Activated gamma-delta T cell treated with Interleukin-2 at 50 U/mL for 16 hours (primary cell): ENCODE measurements at places on chromosomes 5 and 9.

- DNase-seq, result no peak
Measured at GRCh38 chr9:99109522-99109921, 4.6 kb downstream of the TGFBR1 start.

GRCh38 chr9:114606068-114606467, 5.0 kb upstream of the TMEM268 start:
- DNase-seq, result no peak

GRCh38 chr5:168947212-168947868, 353.6 kb downstream of the SLIT3 start:
- DNase-seq, result no peak

- peak; percentile 78 for DNase-seq
Measured at GRCh38 chr9:127955294-127956015, 17.8 kb upstream of the DPM2 start.

GRCh38 chr9:130396581-130396980, 48.2 kb upstream of the ASS1 start:
- no peak for DNase-seq

DNA sequence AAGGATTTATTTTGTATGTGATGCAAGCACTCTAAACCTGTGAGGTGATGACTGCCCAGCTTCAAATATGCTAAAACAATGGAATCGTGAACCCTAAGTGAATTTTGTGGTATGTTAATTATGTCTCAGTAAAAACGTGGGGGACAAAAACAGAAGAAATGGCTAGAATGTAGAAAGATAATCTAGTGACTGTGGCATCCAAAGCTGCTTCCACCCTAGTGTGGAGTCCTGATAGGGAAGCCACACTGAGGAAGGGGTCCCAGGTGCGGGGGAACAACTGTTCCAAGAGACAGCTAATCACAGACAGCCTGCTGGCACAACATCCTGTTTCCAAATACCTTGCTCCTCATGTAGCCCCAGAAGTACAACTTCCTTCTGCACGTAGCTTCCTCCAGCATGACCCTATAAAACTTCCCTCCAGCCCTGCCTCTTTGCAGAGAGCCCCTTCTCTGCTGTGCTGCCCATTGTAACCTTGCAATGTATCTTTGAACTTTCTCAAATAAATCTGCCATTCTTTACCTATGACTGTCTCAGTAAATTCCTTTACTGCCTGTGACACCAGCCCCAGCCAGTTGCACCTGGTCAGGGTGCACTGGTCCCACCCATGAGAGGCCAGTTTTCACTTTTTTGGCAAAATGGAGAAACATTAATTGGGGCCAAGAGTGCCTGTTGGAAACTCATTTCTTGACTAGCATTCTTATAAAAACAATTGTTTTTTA, 4.9 kb downstream of the GMCL2 start:
- DNase-seq, result no peak

DNA sequence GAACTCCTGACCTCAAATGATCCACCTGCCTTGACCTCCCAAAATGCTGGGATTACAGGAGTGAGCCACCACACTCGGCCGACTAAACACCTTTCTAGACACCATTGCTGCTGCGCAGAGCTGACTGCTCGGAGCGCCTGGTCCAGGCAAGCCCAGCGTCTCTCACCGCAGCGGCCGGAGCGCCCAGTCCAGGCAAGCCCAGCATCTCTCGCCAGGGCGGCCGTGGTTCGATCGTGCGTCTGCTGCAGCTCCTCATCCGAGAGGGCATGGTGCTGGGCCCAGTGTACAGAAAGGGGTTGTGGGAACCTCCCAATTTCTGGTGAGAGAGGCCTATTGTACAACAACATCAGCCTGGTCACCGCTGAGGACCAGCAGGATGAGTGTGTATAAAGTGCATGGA, 109.5 kb upstream of the RAPGEF1 start:
- DNase-seq, result no peak
